T-helper 9 cell (primary cell): ENCODE measurements at places on chromosomes 3 and 15.

DNA sequence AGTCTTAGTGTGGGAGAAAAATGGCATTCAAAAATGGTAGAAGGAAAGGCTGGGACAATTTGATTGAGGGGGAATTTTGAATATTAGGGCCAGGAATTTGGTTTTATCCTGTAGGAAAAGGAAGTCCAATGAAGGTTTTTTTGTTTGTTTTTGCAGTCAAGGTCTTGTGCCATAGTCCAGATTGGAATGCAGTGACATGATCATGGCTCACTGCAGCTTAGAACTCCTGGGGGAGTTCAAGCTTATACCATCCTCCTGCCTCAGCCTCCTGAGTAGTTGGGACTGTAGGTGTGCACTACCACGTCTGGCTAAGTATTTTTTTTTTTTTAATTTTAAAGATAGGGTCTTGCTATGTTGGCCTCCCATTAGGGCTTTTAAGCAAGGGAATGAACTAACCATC is 2.6 kb upstream of the SLC6A11 start:
- no peak for DNase-seq

GRCh38 chr3:21634112-21634511 is 116.9 kb downstream of the ZNF385D start:
- DNase-seq, result no peak

GRCh38 chr3:98807561-98807960 is 44.4 kb downstream of the ST3GAL6 start:
- no peak for DNase-seq

- no peak for DNase-seq
Observed at GRCh38 chr3:149547954-149548668, 73.6 kb downstream of the TM4SF4 start.

- no peak for DNase-seq
Observed at GRCh38 chr15:33200903-33201302, 6.4 kb upstream of the FMN1 start.

- DNase-seq, result no peak
Observed at GRCh38 chr3:116057400-116058006, 387.8 kb downstream of the LSAMP start.

DNA sequence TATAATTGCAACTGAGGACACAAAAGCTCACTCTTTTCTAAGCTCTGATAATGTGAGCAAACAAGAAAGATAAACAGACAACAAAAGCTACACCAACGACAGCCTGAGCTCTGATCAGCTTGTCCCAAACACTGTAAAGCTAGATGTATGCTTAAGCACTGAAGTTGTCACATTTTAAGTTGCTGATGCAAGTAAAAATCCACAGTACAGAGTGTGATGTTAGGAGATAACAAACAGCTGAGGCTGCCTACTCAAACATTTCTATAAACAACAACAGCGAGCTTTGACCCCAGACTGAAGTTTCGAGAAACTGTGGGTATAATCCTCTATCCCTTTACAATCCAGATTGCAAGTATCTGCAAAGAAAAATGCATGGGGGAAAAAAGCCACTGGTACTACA is 10.7 kb downstream of the MTHFS start:
- DNase-seq, result no peak

- DNase-seq, result no peak
Observed at GRCh38 chr3:20055020-20055775, 15.0 kb downstream of the KAT2B start.

GRCh38 chr3:30611613-30612436 is 5.4 kb downstream of the TGFBR2 start:
- DNase-seq, result no peak

GRCh38 chr15:101256757-101257156 is 4.9 kb upstream of the CHSY1 start:
- DNase-seq, result no peak
